Stimulated activated CD4-positive, alpha-beta T cell treated with anti-CD3 and anti-CD28 coated beads, TNF-alpha, amount 100 ng/mL, for 1 hour (primary cell): ENCODE measurements at places on chromosomes 3 and 15.

DNA sequence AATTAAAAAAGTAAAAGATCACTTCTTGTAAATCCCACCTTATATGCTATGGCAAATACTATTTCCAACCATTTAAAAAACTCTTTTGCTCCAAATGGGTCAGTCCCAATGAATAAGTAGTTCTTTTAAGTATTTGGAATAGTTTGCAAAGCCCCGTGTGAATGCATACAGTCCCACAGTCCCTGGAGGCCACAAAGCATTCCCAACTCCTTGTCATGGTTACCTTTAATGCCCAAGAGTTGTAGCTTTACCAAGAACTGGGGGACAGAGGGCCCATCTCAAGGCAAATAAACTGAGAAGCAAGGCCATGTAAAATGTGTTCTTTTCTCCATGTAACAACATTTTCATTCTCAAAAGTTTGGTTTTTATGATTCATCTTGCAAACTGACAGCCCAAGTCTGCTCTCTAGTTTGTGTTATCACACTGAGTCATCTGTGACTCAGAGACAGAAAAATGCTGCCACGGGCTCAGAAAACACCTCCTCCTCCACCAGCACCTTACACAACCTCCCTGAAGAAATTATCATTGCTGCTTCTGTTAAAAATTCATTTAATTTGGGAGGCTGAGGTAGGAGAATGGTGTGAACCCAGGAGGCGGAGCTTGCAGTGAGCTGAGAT lies 336.2 kb downstream of the ERC2 start:
- no peak for DNase-seq

DNA sequence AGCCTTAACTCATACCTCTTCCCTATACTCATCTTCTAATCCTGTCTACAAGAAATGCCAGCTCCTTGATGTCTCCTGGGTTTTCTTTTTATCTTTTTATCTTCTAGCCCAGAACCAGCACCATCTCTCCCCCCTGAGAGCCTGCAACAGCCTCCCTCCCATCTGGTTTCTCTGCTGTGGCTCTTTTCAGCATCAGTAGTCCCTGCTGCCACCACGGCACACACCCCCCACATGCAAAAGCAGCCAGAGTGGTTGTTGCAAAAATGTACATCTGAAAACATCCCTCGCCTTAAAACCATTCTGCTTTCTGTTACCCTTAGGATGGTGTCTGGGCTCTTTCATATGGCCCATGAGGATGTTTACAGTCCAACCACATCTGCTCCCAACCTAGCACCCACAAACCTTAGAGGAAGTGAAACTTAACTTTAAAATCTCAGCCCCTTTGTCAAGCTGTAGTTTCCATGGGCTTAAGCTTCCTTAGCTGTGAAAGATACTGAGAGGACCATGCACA lies 775 bp downstream of the TTC21A start:
- no peak for DNase-seq

- DNase-seq, result no peak
Observed at GRCh38 chr15:60363087-60363549, 34.7 kb downstream of the ANXA2 start.

DNA sequence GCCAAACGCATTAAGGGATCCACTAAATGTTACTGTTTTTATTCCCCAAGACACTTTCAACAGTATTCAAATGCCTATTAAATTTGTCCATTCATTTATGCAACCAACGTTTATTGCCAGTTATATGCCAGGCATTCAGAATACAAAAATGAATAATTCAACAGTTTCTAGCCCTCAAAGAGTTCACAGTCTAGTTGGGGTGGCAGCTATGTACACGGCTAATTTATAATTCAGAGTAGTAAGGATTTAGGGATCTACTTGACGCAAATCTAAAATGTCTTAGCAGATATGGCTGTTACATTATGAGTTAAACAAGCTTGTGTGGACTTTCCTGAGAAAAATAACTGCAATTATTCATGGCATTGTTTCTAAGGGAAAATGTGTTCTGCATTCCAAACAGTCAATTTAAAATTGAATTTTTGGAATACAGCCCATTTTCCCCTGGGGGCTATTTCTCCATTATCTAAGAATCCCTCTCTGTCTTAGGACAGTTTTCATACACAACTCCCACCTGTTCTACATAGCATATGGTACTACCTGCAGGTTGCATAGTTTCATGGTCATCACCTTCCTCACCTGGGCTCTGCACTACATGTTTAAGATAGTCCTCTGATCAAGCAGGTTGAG lies 11.5 kb upstream of the MSL2 start:
- DNase-seq, result no peak

DNA sequence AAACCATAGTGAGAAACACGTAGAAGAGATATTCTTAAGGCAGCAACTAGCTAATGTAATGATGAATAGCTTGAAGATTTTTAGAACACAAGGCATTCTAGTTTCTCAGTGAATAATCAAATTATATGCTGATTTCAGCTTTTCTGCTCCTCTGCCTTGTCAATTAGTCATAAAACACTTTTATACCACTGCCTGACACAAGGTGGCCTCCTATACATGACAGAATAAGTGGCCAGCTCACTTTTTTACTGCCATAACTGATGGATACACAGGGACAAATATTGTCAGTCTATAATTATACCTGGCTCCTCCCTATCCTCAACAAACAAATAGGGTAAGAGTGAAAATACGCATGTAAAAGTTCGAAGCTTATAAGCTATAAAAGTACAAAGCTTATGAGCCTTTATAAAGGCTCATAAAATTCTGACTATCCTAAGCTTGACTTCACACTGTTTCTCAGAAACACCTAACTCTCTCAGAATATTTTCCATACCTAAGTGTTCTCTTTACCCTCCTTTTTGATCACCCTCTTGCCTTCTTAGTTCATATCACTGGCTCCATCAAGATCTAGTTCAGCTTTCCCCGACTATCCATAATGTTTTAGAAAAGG lies 81.6 kb downstream of the HERC1 start:
- no peak for DNase-seq

GRCh38 chr15:29942548-29942947 lies 120.3 kb upstream of the TJP1 start:
- no peak for DNase-seq

- DNase-seq, result no peak
Observed at GRCh38 chr3:140917772-140918171, 23.9 kb upstream of the SLC25A36 start.

DNA sequence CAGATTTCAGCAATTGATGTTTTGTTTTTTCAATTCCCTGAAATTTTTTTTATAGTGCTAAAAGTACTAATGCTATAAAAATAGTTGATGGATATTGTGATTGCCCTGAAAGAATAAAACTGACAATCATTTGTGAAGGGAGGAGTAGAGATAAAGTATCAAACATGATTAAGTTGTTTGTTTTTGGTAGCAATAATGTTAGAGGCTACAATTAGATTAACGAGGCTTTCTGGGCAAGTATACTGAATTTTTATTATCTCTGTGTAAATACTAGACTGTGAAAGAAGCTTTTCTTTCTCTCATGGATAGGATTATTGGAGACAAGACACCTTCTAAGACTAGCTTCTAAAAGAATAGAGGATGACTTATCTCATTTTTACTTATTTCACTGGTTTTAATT lies 15.6 kb downstream of the NR1D2 start:
- DNase-seq, result no peak

DNA sequence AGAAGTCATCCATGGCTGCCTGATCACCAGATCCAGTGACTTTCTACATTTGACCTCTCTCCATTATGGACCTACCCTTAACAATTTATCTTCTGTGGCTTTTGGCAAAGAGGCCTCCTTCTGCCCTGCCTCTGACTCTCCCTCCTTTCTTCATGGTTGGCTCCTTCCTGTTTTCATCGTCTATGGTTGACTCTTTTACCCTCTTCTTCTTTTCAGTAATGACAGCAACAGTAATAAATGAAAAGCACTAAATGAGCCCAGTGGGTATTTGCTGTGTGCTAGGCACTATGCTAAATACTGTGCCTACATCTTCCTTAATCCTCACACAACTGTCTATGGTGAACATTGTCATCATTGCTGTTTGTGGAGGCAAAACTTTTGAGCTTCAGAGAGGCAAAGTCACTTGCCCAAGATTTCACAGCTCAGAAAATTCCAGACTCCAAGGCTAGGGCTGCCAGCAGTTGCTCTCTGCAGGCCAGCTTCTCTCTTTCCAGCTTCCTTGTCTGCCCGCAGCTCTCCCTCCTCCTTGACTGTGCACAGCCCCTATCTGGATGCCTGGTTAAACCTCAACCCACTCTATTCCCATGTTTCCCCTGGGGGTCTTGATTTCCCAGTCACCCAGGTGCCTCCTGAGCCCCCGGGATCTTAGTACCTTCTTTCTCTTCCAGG lies 24.6 kb downstream of the ITPR1 start:
- DNase-seq, result no peak

GRCh38 chr3:157045238-157045850 lies 114.6 kb downstream of the CCNL1 start:
- DNase-seq, result no peak

DNA sequence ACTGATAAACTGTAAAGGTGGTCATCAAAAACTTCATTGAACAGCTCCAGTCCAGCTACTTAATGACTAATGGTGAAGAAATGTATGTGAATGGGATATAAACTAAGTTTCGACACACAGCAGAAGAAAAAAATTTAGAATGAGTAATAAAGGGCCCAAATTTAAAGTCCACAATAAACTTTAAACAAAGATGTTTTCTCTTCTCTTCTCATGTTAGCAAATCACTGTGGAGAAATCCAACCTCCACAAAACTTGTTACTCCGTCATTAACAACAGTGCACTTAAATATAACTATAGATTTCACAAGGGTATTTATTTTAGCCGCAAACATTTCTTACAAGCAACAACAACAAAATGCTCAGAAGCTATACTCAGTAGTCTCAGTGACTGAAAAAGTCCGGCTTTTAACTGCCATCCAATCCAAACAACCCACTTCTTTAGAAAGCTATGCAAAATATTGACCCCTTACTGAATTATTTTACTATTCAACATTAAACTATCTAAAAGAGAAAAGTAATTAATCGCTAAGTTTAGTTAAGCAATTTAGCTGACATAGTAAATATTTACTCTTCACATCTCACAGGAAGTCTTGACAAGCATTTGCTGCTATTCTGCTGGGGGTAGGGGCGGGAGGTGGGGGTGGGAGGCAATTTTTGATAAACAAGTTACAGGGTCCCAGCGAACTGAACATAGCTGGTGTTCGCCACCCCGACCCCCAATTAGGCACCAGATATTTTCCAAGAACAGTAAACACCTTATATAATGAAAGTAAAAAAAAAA lies 2.4 kb downstream of the IGF2BP2 start:
- no peak for DNase-seq

GRCh38 chr15:64341961-64342360 lies 14.0 kb downstream of the CSNK1G1 start:
- no peak for DNase-seq

DNA sequence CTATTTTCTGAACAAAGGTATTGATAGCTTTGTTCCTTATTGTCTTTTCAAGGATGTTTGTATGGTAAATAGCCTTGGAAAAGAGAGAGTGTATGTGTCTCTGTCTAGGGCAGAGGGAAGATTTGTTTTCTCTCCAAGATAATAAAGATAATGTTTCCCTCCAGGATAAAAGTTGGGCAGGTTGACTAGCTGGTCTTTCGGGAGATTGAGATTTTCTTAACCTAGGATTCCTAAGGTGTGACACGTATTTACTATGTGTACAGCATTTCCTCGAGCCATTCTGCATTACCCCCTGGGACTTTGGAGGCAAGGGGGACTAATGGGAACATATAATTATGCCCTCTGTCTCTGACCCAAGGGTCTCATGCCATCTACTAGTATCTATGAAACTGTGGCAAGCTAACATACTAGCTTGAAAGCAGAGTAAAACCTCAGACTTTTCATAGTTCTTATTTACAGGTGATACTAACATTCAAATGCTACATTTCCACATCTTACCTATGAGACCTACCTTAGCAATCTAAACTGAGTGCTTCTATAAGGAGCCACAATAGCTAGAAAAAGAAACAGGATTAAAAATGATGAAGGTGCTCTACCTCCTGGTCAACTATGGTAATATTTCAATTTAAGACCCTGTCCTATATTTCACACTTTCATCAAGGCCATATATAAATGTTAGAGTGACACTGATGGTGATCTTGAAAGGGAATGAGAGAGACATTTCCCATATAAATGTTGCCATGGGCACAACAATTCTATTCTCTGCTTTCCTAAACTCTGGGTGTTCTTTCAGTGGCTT lies 252.9 kb upstream of the CBLB start:
- no peak for DNase-seq

- DNase-seq, result no peak
Observed at GRCh38 chr3:81315030-81315429, 446.4 kb downstream of the GBE1 start.

GRCh38 chr3:53350652-53351051 lies 3.3 kb upstream of the DCP1A start:
- DNase-seq, result no peak

DNA sequence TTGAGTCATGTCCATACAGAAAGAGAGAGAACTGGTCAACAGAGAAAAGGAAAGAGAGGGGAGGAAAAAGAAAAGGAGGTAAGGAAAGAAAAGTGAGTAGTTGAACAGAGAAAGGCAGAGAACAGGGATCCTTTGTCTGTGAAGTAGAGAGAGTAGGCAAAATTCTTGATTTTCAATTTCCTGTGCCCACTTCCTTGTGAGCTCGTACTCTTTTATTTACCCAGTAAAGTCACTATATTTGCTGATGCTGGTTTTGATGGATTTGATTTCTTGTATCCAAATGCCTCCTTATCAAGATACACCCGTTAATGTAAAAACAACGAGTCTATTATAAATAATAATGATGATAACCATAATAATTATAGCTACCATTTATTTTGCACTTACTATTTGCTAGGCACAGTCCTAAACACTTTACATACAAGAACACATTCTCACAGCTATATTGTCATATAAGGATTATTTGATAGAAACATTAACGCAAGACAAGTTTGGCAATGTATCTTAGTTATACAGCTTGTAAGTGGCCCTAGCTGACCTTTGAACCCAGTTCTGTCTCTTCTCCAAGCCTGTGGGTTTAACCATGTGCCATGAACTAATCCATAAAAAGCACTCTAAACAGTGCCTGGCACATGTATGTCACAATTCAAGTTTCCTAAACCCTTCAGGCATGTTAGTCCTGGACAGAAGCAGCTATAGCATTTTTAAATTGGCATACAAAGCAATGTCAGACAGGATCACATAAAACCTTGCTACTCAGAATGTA lies 6.7 kb upstream of the P2RY1 start:
- no peak for DNase-seq

DNA sequence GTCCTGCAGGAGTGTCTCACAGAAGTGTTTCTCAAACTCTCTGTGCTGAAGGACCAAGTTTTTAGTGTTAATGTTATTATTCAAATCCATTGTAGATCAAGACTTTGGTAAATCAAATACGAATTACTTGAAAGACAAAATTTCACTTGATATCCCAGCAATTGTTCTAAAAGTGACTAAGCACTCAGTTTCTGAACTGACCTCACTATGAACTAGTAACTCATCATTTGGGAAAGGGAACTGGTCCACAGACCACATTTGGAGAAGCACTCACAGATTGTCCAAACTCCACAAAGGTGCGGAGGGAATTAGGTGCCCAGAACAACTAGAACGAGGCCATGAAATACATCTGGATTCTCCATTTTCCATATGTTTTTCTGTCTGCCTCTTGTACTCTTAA lies 25.6 kb downstream of the FAM43A start:
- DNase-seq, result no peak
